ENCODE measurements at places on chromosomes 16 and 17.

DNA sequence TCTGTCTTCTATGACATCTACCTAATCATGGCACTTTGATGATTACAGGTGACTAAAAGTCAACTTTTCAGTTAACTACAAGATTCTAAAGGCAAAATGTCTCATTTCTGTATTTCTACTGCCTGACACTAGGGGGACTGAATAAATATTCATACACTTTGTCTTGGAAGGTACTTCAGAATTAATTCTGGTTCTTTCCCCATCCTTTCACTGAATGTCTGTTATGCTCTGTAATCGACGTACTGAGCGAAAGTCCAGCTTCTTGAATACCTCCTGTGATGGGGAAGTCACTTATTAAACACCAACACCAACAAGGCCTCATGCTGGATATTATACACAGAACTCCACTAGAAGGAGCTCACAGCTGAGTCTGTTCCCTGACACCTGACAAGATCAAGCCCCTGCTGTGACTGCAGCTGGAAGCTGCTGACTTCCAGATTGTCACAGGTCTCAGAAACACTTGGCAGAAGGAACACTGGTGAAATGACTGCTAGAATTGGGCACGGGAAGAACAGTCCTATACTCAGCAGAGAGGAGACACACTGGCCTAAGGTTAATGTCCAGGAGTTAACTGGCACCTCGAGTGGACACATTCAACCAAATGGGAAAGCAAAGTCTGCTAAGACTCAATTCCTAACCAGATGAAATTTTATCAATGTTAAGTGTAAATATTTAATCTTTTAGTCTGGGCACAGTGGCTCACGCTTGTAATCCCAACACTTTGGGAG lies 31.9 kb downstream of the CMC2 start:
- no peak for DNase-seq

- DNase-seq: no peak
Observed at GRCh38 chr16:63473725-63474124, 1437.5 kb upstream of the CDH8 start.

DNA sequence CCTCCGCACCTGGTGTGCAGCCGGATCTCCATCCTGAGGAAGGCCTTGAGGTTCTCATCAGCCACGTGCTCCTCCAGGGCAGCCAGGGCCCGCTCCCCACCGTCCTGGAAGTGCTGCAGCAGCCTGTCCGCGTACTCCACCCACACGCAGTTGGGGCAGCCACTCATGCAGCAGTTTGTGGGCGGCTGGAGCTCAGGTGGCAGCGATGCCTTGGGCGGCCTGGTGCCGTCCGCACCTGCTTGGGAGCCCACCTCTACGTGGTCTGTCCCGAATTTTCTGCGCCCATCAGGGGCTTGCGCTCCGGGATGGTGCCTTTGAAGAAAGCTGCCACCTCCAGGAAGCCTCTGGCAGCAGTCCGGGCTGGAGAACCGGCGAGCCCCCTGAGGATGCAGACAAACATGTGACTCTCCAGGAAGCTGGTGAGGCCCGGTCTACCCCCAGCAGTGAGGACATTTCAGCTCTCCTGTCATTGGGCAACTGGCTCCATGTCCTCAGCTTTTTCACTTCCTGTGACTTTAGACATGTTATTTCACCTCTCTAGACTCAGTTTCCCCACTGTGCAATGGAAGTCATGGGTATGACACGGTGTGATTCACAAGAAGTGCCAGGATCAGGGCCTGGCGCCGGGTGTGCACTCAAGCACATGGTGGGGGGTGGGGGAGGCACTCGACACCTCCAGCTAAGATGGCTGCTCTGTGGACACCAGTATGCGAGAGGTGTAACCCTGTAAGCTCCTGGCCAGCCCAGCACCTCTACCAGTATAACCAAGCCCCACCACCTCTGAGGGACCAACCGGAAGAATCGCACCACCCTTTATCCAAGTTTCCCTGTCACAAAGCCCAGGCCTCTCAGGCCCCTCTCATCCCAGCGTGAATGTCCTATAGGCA lies 957 bp downstream of the OXLD1 start:
- peak; percentile 30 for DNase-seq

GRCh38 chr17:4853208-4853671 lies 20.1 kb downstream of the MINK1 start:
- no peak for DNase-seq

GRCh38 chr17:82881900-82882714 lies 42.3 kb upstream of the ZNF750 start:
- no peak for DNase-seq

DNA sequence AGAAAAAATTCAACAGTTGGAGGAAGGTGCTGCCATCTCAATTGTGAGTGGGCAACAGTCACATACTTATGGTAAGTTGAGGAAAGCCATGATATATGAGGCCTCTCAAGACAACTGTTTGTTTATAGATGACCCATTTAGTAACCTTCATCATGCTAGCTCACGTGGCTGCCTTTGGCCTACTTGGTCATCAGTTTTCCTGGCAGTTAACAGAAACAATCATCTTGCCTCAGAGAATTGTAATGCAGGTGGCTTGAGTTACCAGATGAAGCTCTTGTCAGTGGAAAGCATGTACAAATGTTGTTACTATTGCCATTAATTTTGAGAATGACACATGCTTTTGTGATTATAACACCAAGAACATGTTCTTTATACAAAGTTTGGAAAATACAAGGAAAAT lies 14.7 kb downstream of the TPPP3 start:
- DNase-seq: no peak

DNA sequence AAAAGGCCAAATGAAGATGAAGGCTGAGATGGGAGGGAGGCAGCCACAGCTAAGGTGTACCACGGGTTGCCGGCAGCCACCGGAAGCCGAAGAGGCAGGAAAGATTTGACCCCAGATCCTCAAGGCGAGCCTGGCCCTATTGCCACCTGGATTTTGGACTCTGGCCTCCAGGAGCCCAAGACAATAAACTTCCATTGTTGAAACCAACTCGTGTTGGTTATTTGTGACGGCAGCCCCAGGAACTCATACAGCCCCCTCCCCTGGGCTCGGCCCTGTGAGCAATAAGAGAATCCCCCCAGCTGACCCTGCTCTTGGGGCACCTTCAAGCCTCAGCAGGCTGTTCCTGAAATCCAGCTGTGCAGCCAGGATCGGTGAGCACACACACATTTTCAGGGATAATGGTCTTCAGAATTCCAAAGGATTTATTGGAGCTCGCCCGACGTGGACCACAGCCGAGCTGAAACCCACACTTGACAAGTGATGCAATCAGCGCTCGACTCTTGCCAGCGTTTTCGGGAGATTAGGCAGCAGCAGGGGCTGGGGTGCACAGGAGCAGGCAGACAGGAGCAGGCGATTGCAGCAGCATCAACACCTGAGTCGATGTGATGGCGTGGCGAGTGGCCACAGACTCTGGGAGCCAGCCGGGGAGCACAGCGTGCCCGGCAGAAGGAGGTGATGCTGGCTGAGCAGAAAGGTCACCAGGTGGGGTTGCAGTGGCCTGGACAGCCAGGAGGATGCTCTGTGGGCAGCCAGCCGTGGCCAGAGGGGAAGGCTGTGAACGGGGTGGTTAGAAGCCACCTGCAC lies 22.4 kb upstream of the CBX4 start:
- no peak for DNase-seq

Measured in activated CD4-positive, CD25-positive, alpha-beta regulatory T cell (primary cell).